ENCODE measurements at places on chromosomes 13 and 19.
A peak's percentile ranks its signal among the peaks of the same experiment; 100 is the strongest.

GRCh38 chr13:75514080-75514995 is 23.3 kb downstream of the COMMD6 start:
- DNase-seq, result peak; percentile 56

- peak; percentile 34 for DNase-seq
These were observed 65.9 kb downstream of the KCNRG start for GRCh38 chr13:50080911-50081678.

DNA sequence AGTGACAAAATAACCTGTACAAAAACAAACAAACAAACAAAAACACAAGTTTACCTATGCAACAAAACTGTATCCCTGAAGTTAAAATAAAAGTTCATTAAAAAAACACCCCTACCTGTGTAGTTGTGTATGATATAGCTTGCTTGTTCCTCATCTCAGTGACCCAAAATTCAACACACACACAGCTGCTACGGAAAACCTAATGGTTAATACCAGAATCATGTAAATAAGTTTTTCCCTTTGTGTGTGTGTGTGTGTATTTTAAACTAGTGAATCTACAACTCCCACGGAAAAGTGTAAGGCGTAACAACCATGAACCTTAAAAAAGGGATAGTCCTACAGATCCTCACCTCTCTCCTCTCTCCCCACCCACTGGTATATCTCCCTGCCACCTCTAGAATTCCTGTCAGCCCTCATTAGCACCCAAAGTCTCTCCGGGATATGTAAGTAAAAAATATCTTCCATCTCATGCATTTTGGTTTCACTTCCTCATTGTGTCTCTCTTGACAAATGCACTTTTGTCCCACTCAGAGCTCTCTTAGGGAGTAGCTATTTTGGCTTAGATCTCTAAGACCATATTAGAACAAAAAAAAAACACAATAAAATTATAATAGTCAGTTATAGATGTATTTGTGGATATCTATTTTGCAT is 2236.5 kb downstream of the PCDH9 start:
- peak; percentile 2 for DNase-seq

- no peak for DNase-seq
These were observed 19.2 kb downstream of the KLK5 start for GRCh38 chr19:50933640-50934039.

DNA sequence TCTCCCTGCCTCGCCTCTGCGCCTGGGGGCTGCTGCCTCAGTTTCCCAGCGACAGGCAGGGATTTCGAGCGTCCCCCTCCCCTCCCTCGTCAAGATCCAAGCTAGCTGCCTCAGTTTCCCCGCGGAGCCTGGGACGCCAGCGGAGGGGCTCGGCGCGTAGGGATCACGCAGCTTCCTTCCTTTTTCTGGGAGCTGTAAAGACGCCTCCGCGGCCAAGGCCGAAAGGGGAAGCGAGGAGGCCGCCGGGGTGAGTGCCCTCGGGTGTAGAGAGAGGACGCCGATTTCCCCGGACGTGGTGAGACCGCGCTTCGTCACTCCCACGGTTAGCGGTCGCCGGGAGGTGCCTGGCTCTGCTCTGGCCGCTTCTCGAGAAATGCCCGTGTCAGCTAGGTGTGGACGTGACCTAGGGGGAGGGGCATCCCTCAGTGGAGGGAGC is 722 bp upstream of the ICAM1 start:
- DNase-seq, result peak; percentile 96

DNA sequence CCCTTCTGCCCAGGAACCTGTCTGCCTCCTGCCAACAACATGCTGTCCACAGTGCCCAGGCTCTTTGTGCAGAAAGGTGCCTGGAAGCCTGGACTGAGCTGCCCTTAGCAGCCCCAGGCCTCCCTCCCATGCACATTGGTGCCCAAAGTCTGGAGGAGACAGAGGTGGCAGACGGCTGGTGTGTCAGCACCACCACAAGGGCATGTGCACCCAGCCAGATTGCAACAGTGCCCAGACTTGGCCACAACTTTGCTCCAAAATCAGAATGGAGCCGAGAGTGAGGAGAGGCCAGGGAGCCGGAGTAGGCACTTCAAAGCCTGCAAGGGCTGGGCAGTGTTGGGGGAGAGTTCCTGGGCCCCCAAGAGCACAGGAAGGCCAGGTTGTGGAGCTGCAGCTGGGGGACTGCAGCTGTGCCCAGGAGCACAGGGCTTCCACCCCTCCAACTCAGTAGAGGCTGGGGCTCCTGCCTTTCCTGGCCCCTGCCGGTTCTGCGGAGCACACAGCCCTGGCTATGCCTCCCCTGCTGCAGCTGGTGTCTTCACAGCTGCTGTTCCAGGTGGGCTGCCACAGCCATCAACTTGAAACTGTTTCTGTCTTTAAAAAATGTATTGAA is 1255.8 kb downstream of the SLITRK5 start:
- no peak for DNase-seq

DNA sequence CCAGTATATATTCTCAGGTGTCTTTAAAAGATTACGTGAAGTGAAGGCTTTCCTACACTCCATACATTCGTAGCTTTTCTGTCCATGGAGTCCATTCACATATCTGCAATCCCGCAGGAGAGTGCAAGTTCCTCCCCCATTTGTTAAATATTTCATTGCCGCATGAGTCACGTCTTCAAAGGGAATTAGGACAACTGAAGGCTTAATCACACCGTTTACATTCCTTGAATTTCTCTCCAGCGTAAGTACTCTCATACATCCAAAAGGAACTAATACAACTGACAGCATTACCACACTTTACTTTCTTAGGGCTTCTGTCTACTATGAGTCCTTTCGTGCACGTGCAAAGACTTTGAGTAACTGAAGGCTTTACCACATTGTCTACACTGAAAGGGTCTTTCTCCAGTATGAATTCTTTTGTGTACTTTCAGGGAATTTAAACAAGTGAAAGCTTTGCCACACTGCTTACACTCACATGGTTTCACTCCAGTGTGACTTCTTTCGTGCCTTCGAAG is 29.0 kb upstream of the ZNF564 start:
- no peak for DNase-seq

GRCh38 chr19:48283908-48284307 is 14.0 kb downstream of the ZNF114 start:
- DNase-seq, result no peak

DNA sequence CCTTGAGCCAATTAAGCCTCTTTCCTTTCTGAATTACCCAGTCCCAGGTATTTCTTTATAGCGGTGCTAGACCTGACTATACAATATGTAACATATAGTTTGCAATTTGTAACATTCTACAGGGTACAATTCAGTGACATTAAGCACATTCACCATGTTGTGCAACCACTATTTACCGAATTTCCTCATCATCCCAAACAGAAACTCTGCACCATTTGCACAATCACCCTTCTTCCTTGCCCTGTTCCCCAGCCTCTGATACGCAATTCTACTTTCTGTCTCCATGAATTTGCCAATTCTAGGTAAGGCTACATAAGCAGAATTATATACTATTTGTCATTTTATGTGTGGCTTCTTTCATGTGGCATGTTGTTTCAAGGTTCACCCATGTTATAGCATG is 13.7 kb upstream of the SIGLEC10 start:
- peak; percentile 89 for DNase-seq

DNA sequence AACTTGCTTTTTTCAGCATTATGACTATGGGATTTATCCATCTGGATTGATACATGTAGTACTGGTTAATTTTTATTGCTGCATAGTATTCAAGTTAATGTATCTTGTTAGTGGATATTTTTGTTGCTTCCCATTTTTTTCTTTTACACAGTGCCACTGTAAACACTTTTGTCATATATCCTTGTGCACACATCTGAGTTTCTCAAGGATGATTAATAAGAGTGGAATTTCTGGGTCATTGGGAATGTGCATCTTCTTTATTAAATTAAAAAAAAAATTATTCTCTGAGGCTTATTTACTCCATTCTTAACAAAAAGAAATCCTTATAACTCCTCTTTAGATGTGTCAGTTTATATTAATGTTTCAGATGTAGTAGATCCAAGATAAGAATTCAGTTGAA is 27.3 kb downstream of the B3GLCT start:
- no peak for DNase-seq

DNA sequence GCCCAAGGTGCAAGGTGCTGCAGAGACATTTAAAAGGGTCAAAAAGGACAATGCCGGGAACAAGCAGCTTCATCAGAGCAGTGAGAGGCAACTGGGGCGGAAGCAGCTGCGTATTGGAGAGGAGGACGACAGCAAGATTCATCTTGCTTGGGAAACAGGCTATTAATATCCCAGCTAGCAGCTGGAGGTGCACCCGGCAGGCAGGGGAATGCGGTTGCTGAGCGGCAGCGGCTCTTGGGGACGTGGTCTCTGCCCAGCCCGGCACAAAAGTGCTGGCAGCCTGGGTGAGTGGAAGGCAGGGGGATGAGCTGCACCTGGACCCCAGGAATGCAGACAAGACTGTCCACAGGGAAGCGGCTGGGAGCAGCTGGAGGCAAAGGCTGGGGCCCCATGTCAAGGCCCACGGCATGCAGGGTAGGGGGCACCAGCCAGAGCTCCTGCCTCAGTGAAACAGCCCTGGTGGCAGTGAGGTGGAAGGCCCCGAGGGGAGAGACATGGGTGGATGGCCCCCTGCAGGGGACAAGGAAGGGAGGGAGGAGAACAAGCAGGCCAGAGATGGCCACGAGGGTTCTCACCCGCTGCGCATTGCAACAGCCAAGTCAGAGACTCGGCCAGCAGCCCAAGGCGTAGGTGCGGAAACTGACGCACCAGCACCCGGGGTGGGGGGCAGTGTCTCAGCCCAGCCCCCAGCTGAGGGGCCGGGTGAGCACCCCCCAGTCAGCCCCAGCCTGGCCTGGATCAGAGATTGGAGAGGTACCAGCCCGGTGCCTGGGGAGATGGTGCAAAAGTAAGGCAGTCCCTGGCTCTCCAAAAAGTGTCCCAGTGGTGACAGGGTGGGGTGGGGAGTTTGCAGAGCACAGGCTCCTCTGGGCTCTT is 34.4 kb downstream of the PEPD start:
- DNase-seq, result no peak

DNA sequence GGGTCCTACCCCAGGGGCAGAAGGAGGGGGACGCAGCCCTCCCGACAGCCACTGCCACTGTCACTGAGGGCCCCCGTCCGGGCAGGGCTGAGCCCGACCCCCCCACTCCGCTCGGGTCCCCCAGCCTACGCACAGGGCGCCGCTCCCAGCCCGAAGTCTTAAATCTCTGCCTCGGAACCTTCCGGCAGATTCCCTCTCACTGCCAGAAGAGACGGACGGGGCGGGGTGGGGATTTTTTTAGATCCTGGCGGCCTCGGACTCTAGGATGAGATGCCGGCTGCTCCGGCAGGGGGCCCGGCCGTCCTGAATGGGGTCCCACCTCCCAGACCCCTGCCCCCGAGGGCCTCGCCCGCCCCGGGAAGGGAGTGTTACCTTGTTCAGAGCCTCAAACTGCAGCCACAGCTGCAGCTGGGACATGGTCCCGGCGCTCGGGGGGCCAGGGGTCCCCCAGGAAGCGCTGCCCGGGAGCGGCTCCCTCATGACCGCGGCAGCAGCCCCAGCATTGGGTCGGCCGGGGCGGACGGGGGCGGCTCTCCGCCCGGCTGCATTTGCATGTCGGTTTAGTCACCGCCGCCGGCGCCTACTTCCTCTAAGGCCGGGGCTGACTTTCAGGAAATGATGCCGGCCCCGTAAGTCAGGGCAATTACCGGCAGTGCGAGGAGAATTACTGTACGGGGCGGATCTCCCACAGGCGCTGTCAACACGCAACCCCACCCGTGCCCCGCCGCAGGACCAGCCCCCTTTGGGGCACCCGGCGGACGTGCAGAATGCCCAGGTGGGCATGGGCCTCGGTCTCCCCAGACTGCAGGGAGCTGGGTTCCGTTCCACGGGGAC is 28.1 kb downstream of the GPX4 start:
- DNase-seq, result peak; percentile 97

DNA sequence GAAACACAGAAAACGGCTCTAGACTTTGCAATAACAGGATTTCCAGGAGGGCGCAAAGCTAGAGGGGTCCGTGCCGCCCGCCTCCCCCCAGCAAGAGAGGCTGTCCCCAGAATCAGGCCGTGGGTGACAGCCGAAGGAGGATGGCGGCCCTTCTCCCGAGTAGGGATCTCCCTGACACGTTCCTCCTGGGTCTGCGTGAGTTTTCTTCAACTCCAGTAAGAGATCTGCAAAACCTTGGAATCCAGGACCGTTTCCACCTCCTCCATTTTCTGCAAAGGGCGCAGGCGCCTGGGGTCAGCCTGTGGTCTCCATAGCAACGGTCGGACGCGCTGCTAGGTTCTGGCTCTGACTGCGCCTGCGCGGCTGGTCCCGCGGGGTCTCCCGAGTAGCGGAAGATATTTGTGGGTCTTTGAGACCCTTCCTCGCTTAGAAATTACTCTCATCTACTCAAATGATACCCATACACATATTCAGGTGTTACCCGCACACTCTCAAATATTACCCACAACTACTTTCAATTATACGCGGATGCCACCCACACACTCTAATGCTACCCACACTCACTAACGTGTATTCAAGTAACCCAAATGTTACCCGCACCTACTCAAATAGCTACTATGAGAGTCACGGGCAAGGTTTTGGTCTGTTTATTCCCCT is 2.1 kb downstream of the PNMA8C start:
- peak; percentile 44 for DNase-seq

DNA sequence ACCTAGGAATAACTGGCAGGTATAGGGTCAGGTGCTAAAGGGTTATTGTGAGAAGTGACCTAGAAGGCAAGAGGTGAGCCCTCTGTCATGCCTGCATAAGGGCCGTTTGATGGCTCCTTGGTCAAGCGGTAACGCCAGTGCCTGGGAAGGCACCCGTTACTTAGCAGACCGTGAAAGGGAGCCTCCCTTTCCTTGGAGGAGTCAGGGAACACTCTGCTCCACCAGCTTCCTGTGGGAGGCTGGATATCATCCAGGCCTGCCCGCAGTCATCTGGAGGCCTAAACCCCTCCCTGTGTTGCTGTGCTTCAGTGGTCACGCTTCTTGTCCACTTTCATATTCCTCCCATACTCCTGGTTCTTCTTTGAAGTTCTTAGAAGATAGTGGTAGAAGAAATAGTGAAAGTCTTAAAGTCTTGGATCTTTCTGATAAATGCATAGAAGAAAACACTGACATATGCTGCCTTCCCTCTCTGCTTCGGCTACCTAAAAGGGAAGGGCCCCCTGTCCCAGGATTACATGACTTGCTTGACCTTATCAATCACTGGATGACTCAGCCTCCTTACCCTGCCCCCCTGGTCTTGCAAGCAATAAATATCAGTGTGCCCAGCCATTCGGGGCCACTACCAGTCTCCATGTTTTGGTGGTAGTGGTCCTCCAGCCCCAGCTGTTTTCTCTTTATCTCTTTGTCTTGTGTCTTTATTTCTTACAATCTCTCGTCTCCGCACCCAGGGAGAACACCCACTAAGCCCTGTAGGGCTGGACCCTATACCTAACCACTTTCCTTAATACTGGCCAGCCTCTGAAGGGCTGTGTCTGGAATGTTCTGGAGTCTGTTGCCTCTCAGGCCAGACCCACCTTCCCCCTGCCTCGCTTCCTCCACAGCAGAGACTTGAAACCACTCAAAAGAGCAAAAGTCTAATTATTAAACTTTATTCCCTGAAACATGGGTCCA is 16.1 kb upstream of the ABCC4 start:
- no peak for DNase-seq

DNA sequence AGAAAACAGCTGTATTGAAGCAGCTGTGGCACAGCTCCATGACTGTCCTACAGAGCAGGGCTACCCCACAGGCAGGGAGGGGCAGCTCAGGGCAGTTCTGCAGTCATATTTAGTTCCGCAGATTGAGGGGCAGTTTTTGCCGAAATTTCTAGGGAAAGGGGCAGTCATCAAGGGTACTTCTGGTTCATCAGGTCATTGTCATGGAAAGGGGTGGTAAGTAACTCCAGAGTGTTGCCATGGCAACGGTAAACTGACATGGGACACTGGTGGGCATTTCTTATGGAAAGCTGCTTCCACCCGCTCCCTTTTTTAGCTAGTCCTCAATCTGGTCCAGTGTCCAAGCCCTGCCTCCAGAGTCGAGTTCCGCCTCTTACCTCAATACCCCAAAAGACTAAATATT is 702.8 kb downstream of the LIG4 start:
- DNase-seq, result no peak
